ENCODE measurements at places on chromosomes 13 and 19. TPM values are rescaled to one million over a fixed set of nuclear protein-coding genes. Genes with fewer than 3 reads are reported as not detected.

Gene KRTDAP
- not detected for total RNA-seq

Gene IGFL1
- 3.1 TPM for total RNA-seq

Gene TBXA2R
- total RNA-seq = 0.61 TPM

Gene SAE1
- total RNA-seq = 239 TPM

Gene RFXAP
- 1.2 TPM for total RNA-seq

Gene LYPD5
- not detected for total RNA-seq

Gene ZNF177
- 0.64 TPM for total RNA-seq

Gene CYP4F22
- 0.13 TPM for total RNA-seq

Gene MED29
- total RNA-seq = 59.2 TPM
